ENCODE measurements at places on chromosomes 7 and 10.

DNA sequence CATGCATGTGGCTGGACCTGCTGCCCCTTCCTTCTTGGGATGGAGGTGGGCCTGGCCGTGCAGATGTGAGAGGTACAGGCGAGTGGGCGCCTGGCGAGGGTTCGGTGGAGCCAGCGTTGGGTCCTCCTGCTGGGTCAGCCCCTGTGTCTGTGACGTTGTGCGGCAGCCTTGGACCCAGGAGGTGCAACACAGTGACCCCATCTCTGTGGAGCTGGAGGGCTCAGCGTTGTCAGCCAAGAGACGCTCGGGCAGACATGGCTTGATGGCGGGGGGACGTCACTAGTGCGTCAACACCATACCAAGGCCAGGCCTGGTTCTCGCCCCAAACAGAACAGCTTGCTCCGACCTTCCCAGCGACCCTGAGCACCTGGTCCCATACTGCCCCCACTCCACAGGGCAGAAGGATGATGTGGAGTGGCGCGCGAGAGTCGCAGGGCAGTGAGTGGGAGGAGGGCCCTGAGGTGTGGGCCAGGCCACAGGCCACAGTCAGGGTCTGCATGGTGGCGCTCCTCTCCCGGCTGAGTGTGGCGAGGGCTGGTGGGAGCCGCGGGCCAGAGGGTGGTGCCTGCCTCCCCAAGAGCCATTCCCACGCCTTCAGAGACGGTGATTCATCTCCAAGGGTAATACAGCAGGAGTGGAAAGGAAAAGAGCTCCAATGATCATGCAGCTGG is 184.4 kb downstream of the DNAJB6 start:
- no peak for DNase-seq

GRCh38 chr7:107180378-107180777 is 11.6 kb downstream of the HBP1 start:
- DNase-seq, result no peak

DNA sequence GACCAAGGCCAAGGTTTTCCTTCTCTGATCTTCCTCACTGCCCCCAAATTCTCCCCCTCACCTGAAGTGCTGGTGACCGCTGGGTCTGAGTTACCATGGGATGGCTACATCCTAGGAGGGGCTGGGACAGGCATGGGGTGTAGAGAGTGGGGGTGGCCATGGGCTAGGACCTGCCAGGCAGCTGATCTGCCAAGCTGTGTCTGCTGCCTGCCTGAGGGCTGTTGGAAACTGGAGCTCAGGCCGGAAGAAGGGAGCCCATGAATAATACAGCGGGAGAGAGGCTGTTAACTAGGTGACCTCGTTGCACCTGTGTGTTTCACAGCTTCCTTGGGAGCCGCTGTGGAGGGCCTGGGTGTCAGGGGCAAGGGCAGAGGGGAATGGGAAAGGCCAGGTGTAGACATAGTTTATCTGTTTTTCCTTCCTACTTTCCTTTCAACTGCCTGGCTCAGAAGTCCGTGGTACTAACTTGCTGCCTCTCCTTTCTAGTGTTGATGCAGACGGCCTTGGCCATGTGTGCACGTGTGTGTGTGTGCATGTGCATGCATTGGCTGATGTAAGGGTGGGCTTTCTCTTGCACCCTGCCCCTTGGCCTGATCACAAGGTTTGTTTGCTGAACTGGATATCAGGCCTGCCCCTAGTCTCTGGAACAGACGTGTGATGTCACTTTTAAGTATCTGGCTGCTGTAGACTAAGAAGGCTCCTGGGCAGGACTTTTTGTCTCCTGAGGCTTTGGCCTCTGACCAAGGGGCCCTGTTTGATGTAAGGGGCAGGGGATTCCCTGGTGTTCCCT is 11.9 kb downstream of the CDH23 start:
- no peak for DNase-seq

DNA sequence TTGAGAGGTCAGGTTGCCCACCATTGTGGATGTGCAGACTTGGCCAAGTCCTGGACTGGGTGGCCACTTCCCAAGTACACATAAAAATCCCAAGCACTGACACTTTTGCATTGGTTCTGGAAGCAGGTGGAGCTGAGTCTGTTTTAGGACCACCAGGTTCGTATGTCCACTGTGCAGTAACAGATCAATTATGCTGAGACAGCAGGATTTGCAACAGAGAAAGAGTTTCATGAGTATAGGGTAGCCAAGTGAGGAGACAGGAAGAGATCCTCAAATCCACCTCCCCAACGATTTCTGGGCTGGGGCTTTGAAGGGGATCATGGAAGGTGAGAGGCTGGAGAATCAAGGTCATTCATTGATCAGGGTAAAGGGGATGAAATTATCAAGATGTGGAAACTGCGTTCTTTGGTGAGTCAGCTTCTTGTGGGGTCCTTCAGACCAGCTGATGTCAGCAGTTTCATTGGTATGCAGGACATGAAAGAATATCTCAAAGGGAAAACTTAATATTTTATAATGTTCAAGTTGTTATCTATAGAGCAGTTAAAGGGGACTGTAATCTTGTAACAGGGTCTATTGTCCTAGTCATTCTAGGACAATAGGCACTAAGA is 277.7 kb downstream of the GALNT17 start:
- DNase-seq, result no peak

GRCh38 chr10:119807960-119808697 is 64.5 kb downstream of the MCMBP start:
- DNase-seq, result peak; percentile 44

- no peak for DNase-seq
These were observed 69.5 kb upstream of the CDK13 start for GRCh38 chr7:39880556-39880955.

GRCh38 chr10:115860182-115861107 is 412.6 kb downstream of the GFRA1 start:
- DNase-seq, result no peak

DNA sequence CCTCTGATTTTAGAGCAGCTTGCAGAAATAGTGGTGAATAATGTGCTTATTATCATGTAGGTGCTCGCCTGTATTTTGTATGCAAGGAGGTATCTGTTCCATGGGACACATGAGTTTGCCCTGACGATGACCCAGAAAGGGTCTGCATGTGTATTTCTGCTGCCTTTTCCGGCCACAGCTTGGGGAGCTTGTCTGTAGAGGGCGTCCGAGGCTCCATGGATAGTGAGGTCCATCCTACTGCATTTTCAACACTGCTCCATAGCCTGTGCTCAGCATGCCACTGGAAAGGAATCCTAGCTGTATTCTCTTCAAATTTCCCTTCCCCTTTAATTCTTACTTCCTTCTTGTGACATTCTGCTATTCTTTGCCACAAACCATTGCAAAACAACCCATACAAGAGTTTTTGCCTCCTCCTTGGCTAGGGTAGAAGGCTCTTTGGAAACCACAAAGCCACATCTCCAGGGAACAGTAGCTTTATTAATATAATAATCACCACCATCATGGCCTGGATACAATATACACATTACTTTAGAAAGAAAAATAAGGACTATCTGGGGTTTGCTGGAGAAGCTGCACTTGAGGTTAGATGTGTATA is 127.7 kb downstream of the DYNC1I1 start:
- no peak for DNase-seq

- peak; percentile 29 for DNase-seq
These were observed 97.8 kb downstream of the CHST15 start for GRCh38 chr10:123995461-123996131.

DNA sequence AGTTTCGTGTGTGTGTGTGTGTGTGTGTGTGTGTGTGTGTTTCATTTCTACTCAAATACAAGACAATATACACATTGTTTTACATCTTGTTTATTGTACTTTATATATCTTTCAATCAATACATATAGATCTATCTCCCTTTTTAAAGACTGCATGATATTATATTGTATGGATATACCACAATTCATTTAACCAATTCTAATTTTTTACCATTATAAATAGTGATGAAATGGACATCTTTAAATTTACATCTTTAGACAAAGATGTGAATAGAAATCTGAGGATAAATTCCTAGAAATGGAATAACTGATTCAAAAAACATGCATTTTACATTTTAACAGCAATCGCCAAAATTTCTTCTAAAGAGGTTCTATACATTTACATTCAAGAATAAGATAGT is 23.2 kb upstream of the HIBADH start:
- DNase-seq, result no peak

- DNase-seq, result no peak
These were observed 432.1 kb upstream of the PCDH15 start for GRCh38 chr10:55233090-55233489.

DNA sequence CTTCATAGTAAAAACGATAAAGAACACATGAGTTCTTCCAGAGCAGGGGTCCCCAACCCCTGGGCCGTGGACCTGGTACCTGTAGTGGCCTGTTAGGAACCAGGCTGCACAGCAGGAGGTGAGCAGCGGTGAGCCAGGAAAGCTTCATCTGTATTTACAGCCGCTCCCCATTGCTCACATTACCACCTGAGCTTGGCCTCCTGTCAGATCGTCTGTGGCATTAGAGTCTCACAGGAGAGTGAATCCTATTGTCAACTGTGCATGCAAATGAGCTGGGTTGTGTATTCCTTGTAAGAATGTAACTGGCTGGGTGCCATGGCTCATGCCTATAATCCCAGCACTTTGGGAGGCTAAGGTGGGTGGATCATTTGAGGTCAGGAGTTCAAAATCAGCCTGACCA is 229.5 kb downstream of the CNTNAP2 start:
- no peak for DNase-seq

GRCh38 chr7:81676813-81677212 is 93.0 kb downstream of the HGF start:
- no peak for DNase-seq

GRCh38 chr7:51186531-51186930 is 130.1 kb downstream of the COBL start:
- peak; percentile 51 for DNase-seq

GRCh38 chr7:116740755-116741462 is 68.9 kb downstream of the MET start:
- DNase-seq, result no peak

GRCh38 chr7:7895004-7895650 is 73.5 kb upstream of the GLCCI1 start:
- DNase-seq, result no peak

DNA sequence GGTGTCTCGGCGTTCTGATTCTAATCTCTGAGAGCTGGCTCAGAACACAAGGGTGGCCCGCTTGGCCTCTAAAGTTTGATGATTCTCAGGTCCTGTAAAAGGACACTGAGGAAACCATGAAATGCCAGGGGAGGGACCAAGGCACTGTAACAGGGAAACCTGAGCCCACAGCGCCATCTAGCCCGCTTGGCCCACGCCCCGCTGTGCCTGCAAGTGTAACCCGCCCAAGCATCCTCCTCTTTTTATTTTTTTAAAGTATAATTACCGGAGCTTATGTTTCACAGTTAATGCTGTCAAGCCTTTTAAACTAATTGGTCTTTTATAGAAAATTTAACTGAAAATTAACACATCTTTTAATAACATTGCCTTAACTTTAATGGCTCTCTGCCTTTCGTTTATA is 734.7 kb downstream of the KCNMA1 start:
- no peak for DNase-seq

DNA sequence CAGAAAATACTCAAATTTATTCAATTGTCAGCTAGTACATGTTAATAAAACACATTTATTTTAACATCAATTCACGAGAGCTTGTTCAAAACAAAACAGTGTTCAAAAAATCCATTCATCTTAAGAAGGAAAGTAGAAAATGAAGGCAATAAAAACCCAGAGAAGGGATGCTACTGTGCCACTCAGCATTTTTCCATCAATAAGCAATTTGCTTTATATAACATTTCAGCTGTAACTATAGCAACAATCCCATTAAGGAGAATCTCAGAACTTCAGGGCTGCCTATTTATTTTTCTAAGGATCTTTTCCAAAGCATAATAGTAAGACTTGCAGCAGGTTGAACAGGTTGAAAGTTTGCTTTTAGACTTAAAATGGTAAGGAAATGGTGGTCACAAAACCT is 190.5 kb downstream of the PCLO start:
- no peak for DNase-seq

DNA sequence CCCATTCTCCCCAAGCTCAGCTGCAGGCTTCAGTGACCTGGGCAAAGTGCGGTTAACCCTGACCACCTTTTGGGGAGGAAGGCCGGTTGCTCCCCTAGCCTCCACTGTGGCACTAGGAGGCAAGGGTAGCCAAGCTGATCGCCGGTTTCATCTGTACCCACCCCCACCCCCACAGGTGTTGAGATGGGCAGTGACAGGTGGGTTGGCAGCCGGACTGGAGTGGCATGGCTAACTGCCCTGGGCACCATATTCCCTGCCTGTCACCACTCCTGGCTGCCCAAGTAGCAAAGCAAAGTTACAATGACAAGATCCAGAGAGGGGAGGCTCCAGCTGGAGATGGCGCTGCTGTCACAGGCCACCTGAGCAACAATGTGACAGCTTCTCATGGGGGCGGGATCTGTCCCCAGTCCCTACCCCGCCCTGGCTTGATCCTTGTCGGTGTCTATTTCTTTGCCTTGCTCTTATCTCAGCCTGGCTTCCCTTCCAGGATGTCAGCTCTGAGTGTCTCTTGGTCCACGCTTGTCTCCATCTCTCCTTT is 27.0 kb upstream of the BMS1 start:
- no peak for DNase-seq

DNA sequence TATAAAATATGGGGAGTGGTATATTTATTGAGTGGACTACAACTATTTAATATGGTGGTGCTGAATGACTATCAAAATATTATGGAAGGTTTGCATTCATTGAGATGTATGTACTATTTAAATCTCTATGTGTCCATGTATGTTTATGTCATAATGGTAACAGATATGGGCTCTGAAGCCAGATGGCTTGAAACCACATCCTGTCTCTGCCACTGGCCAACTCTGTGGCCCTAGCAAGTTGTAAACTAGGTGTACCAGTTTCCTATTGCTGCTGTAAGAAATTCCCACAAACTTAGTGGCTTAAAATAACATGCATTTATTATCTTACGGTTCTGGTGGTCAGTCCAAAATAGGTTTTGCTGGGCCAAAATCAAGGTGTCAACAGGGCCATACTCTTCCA is 198.1 kb upstream of the NFE2L3 start:
- DNase-seq, result no peak
